RWPE2 (cell line): ENCODE measurements at places on chromosomes 1 and 21.

DNA sequence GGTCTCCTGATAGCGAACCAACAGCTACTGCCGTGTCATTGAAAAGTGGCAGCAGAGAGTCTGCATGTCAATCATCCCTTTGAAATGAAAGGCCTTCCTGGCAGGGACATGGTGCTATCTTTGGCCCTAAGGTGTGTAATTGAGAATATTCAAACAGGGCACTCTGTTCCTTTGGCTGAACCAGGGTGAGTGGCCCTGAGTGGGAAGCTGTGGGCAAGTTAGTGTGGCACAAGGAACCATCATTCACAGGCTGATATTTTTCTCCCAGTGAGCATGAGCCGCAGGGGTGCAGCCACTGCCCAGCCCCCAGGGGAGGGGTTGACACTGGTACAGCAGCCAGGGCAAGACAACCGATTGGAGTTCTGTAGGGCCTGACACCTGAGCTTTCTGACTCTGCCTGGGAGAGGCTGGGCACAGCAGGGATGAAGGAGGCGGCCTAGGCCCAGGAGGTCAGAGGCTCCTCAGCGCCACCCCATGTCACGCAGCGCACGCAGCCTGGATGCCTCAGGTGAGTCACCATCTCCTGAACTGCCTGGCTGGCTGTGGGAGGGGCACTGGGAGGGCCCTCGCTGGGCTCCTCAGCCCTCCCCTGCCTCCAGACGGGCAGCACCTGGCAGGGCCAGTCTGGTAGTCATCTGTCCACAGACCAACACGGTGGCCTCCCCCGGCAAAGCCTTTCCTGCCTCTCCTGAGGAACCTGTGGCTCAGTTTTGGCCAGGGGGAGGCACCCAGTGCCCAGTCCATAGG lies 13.2 kb downstream of the QSOX1 start:
- peak; percentile 95 for DNase-seq

DNA sequence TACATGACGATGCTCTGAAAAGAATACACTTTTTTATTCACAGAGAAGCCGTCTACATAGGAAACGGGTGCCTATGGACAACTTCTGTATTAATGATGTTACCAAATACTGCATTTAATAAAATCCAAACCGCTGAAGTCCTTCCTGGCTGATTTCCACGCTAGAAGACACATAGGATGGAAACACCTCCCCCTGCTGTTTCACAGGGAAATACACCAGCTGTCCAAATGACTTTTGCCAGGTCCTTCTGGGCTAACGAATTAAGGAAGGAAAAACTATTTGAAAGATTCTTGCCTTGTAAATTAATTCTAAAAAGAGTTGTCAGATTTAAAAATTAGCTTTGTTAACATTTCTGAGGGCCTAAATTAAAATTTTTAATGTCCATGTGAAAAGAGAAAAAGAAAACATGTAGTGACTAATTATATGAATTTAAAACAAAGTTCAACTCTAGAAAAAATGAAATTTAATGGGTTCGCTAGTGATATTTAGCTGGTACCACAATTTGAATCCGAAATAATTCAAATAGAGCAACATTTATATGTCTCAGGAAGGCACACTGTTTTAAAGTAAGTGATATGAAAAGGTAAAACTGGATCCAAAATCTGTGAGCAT lies 146.0 kb downstream of the RERE start:
- no peak for DNase-seq

DNA sequence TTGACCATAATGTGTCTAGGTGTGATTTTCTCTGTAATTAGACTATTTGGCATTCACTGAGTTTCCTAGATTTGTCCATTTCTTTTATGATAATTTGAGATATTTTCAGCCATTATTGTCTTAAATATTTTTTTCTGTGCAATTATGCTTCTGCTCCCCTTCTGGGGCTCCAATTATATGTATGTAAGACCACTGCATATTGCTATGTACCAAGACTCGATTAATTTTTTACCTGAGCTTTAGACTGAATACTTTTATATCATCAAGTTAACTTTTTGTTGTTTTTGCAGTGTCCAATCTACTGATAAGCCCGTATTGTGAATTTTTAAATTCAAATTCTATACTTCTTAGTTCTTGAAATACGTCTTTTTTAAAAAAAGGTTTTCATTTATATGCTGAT lies 5.1 kb upstream of the TAF1A start:
- no peak for DNase-seq

DNA sequence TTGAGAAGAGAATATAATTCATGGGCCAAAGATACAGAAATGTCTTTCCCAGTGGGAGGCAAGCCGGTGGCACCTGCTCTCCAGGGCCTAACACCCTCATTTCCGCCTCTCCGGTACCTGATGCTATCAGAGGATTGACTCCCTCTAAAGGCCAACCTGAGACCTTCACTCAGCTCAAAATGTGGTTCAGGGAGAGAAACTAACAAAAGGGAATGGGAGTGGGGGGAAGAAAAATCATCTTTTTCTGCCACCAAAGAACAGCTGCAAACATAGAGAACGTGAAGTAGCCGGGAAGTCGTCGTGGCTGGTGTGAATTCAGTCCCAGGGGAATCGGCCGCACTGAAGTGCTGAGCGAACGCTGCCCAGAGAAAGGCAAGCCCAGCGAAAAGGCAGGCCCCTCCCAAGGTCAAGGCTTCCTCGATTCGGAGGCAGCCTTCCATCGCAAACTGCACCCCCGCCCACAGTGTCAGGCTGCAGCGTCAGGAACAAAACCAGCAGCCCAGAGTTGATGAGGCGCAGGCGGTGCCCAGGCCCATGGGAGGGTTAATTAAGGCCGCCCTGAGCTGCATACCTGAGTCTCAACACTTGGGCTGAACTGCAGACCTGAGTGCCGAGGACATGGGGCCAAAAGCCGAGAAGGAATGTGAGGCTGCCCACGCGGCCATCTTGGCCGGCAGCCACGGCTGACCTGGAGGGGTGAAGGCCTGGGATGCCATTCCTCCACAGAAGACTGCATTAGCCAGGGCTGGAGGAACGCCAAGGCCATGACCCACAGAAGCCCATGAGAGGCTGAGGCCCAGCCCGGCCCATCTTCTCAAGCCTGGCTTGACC lies 160.2 kb downstream of the PSMG1 start:
- no peak for DNase-seq

GRCh38 chr1:154157520-154158306 lies 2.8 kb upstream of the NUP210L start:
- DNase-seq: no peak

DNA sequence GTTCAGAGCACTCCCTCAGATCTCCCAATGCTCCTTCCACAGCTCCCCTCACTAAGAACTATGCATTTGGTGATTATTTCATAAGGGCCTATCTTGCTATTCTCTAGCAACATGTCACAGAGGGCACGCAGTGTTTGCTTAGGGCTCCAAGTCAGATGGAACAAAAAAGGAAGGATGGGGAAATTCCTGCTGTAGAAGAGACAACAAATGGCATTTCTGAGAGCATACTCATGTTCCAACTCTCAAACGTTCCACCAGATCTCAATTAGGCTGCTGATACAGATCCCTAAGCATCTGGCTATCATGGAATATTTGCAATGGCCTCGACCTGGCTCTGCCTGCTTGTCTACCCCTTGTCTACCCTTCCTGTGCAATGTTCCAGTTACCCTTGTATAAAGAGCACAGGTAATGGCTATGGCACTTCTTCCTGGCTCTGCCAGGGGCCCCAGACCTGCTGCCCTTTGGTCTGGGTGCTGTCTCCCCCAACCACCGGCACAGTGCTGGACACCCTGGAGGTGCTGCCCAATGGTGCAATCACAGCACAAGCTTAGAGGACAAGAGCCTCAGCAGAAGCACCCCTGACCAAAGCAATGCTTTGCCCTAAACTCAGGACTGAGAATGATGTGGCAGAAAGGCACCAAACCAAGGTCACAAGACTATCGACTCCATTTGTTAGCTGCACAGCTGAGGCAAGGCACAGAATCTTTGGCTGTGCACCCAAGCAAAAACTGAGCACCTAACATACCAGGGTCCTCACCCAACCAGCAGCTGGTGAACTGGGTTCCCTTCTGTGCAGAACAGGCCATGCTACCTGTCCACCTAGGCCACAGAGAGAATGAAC lies 3.6 kb downstream of the PARP1 start:
- no peak for DNase-seq

GRCh38 chr1:100075773-100076172 lies 57.0 kb downstream of the SASS6 start:
- no peak for DNase-seq

GRCh38 chr1:106613068-106613467 lies 443.4 kb upstream of the PRMT6 start:
- no peak for DNase-seq

- DNase-seq: no peak
These were observed 335.6 kb upstream of the VAMP3 start for GRCh38 chr1:7435276-7436055.

- no peak for DNase-seq
These were observed 73.1 kb downstream of the MATN1 start for GRCh38 chr1:30650038-30650967.

DNA sequence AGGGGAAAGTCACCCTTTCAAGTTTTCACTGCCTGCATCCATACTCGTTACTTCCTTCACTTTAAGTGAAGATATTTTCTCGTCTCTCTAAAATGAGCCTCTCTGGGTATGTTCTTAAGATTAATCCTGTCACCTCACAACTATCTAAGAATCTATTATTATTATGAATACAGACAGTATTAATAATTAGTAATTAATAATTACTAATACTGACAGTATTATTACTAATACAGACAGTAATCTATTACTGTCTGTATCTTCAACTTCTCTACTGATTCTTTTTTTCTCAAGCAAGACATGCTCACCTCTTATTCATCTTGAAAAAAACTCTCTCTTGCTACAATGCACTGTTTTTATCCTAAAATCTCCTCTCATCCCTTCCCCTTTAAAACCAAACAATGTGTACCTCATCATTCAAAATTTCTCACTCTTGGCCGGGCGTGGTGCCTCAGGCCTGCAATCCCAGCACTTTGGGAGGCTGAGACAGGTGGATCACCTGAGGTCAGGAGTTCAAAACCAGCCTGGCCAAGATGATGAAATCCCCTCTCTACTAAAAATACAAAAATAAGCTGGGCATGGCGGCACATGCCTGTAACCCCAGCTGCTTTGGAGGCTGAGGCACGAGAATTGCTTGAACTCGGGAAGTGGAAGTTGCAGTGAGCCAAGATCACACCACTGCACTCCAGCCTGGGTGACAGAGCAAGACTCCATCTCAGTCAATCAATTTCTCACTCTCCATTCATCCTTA lies 7.8 kb downstream of the NRDC start:
- DNase-seq: no peak

- no peak for DNase-seq
These were observed 2.9 kb downstream of the ZDHHC18 start for GRCh38 chr1:26829184-26829911.

DNA sequence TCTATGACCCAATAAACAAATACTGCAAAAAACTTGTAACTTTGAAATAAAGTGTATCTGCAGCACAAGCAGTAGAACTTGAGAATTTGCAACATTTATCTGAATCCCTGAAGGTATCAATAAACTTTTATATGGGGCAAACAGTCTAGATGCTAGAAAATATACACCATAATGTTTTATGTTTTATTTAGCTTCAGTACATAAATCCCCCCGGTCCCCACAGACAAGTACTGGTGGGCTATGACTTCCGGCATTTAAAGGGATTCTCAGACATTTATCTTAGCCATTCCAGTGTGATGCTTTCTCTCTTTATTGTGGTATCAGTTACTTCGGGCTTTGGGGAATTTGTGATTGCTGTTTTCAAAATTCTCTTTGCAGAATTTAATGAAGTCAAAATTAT lies 390.4 kb downstream of the SIPA1L2 start:
- no peak for DNase-seq

- no peak for DNase-seq
These were observed 16.4 kb upstream of the KANK4 start for GRCh38 chr1:62335656-62336055.

DNA sequence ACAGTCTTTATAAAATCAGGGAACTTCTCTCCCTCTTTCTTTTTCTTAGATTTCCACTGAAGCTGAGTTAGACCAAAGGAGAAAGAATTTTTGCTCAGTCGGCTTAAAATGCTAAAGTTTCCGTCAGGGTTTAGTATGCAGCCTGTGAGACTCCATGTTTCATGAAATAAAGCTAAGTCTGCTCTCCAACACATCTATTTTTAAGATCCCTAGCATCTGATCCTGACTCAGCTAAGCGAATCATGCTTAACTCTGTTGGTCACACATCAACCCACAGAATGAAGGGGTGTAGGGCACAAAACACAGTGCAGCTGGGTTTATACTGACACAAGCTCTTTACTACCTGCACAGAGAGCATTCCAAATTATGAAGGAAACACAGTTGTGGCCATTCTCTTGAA lies 102.4 kb upstream of the ZNF281 start:
- no peak for DNase-seq

- DNase-seq: no peak
These were observed 251.3 kb upstream of the FGGY start for GRCh38 chr1:59045636-59046035.

- DNase-seq: no peak
These were observed 104.4 kb downstream of the RHOU start for GRCh38 chr1:228839656-228840055.

DNA sequence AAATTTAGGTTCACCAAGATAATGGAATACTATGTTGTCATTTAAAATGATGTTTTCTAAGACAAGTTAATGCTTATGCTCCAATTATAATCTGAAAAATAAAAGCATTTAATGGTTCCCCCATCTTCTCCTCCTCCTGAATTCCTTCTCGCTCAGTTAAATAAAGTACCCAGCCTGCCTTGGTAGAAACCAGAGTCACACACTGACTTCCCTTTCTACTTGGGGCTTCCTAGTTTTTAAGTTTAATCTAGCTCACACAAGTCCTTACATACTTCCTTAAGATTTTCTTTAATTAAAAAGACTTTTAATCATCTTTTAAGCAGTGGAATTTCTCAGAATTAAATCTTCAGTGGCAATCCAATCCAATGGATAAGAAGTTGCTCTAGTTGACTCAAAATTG lies 32.9 kb downstream of the CD58 start:
- DNase-seq: no peak

DNA sequence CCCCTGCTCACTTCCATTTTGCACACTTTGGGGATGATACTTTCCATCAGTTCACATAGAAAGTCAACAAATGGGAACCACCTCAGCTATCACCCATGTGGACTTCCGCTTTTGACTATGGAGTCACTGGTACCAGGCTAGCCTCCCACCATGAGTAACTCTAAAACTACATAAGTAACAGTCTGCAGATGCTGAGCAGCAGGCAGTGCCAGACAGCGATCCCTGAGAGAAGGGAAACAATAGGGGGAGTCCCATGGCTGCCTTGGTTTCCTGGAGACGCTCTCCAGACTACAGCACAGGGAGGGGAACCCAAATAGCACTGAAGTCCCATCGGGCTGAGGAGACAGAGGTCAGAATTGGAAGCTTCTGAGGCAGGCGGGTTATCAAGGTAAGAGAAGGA lies 2.8 kb upstream of the TFF2 start:
- DNase-seq: no peak
